ENCODE measurements at places on chromosomes 5 and 9.

DNA sequence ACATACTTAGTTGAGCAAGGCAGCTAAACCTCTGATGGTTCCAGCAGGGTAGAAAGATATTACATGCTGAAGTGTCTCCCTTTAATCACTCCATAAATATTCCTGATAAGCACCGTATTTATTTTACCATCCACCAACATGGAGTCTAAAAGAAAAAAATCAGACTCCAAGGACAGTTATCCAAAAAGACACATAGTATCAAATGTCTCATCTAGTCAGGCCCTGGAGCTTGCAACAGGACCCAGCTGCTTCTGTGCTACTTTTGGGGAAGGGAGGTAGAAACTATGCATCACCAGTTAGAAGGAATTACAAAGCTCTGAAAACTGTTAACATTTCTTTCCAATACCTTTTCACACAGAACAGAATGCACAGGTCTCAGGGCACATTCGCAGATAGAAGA lies 88.1 kb downstream of the S1PR3 start:
- no peak for DNase-seq

DNA sequence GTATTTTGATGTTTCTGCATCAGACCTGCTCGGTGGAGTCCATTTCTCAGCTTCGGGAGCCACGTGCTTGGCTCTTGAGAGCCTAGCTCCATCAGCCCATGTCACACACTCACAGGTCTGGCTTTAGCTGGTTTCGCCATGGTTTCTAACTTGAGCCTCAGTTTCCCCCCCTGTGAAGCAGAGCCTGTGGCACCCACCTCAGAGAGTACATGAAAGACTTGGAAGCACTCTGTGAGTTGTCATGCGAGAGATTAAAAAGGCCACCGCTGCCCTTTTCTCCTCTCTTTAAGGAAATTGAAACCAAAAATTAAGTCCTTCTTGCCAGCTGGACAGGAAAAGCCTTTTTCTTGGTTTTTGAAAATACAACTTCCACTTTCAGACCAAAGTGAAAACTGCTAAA lies 8.8 kb downstream of the TENT4A start:
- DNase-seq = no peak

GRCh38 chr9:90569511-90569910 lies 73.1 kb downstream of the DIRAS2 start:
- DNase-seq = no peak

- DNase-seq = no peak
Observed at GRCh38 chr5:181044662-181045305, 4.7 kb downstream of the BTNL9 start.

DNA sequence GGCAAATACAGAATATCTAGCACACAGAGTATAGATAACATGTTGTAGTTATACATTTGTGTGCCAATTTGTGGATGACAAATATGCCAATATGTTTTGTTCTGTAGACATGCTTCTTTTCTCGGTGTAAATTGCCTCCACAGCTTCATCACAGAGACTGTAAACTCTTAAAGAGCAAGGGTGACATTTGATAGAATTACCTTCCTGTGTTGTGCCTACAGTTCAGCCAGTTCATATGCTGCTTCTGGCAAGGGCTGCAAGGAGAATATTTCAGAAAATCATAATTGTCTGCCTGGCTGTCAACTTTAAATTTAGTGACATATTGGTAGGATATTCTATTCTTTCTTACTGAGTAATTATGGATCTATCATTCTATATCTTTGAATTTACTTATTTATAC lies 155.1 kb downstream of the MAT2B start:
- DNase-seq = no peak

GRCh38 chr5:59596586-59597350 lies 296.8 kb downstream of the PDE4D start:
- no peak for DNase-seq

GRCh38 chr9:438066-438465 lies 223.4 kb downstream of the DOCK8 start:
- no peak for DNase-seq

DNA sequence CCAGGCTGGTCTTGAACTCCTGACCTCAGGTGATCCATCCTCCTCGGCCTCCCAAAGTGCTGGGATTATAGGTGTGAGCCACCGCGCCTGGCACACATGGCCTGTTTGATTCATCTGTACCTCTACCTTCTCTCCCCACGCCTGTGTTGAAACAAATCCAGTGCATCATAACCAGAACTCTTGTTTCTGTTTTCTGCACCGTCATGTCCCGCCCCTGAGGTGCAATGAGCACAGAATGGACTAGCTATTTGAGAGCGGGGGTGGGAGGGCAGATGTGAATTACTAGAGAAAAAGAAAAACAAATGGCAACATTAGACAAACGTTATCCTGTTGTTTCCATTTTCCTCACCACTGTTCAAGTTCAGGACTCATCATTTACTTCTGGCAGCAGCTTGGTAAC lies 10.7 kb upstream of the FAM193B start:
- no peak for DNase-seq

DNA sequence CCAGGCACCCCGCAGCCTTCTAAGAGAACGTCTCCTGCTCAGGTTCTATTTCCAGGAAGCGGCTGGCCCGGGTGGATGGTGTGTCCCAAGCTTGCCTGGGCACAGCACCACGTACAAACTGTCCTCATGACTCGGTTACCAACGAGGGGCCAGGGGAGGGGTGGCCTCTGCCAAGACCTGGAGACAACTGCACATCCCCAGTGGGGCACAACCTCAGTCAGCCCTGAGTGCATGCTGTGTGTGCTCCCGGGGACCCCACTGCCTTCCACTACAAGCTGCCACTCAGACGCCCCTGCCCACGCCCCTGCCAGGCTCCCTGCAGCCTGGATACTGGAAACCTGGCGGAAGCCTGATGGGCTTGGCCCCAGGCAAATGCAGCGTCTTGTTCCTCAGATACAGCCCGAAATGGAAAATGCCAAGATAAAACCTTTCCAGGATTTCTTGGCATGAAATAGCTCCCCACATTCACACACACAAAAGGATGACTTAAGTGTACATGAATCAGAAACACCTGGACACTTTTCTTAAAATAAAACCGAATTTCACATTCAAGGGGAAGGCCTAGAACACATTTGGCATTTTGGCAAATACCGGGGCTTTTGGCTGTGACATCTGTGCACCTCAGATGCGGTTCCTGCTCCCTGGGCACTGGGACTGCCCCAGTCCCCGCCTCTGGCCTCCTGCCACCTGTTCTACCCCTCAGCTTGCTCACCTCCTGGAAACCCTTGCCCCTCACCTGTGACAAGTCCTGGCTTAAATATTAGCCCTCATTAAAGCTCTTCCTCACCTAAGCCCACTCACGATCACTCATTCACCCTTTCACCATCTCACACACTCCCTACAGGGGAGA lies 62.5 kb downstream of the COL23A1 start:
- no peak for DNase-seq

- no peak for DNase-seq
Observed at GRCh38 chr5:122063836-122064235, 14.2 kb downstream of the LOX start.

DNA sequence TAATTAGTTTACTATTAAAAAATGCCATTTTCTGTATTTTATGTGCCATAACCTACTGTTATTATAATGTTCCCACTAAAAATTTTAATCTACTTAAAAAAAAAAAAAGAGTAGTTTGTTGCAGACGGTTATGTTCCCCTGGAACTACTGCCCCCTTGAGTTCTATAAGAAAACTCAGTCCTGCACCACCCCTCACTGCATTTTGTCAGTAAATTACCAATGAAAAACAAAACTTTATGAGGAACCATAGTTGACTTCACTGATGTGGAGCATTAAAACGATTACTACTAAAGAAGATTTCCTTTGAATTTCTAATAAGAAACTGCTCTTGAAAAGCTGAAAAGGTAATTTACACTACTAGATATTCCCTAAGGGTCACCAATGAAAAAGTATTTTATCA lies 288.7 kb downstream of the FBXL17 start:
- no peak for DNase-seq

DNA sequence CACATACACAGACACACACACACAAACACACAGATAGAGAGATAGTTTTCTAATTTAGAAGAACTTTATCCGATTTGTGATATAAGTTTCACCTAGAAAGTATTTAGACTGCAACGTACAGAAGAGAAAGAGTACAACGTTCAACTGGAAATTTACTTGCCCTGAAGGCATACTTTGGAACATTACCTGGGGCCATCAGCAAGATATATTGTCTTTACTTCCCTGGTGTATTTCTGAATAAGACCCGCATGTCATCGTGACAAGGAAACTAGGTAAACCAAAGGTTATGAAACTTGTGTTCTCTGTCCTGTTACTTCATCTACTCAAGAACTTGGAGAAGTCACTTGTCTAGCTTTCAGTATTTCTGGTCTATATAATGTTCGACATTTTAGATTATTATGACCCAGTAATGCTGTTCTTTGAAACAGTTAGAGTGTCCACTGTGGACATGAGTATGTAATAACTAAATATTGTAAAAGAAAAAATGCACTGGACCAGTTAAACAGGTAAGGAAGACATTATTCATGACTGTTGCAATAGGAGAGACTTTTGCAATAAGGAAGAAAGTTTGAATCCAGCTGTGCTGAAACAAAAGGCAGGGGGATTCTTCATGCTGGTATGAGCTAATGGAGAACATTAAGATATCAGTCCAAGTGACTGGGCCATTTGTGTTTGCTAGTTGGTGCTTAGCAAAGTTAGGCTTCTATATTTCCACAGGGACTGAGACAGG lies 1791.1 kb downstream of the MAT2B start:
- DNase-seq = no peak

DNA sequence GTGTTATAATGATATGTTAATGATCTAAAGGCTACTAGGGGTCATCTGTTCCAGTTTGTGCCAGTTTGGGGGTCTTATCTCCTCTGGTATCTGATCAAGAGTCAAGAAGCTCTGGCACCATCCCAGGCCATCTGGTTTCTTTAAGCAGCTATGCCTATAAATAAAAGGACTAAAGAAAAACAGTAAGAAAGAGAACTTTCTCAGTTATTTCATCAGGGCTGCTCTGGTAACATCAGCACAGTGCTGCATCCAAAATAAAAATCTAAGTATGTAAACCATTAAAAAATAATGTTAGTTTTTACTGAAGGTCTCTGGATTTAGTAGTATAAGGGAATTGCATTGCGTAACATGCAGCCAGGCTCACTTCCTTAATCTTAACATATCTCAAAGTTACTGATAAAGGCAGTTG lies 185.0 kb downstream of the NR2F1-AS1 start:
- no peak for DNase-seq

GRCh38 chr9:132409828-132410528 lies at the start of gene CFAP77:
TSS of gene CFAP77 (plus strand) at chr9:132410211. CDS start at chr9:132410272, 61 bp downstream.
- DNase-seq = peak; percentile 62

- no peak for DNase-seq
Observed at GRCh38 chr5:148996270-148996669, 66.6 kb downstream of the SH3TC2 start.

DNA sequence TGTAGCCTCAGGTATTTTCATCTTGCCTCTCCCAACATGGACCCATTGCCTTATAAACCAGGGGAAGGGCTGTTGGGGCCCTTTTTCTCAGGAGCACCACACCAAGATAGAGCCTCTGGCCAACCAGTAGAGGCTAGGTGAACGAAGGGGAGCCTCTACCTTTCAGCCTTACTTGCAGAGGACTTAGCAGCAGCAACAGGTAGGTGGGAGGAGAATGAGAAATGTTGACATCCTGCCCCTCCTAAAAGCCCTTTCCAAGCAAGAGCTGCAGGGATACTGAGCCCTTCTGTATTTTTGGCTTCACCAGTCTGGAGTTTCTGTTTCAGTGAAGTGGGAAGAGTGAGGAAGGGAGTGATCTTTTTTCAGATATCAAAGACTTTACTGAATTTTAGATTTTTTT lies 77.4 kb downstream of the MTREX start:
- DNase-seq = no peak

- no peak for DNase-seq
Observed at GRCh38 chr5:131988601-131989000, 22.9 kb downstream of the ACSL6 start.

DNA sequence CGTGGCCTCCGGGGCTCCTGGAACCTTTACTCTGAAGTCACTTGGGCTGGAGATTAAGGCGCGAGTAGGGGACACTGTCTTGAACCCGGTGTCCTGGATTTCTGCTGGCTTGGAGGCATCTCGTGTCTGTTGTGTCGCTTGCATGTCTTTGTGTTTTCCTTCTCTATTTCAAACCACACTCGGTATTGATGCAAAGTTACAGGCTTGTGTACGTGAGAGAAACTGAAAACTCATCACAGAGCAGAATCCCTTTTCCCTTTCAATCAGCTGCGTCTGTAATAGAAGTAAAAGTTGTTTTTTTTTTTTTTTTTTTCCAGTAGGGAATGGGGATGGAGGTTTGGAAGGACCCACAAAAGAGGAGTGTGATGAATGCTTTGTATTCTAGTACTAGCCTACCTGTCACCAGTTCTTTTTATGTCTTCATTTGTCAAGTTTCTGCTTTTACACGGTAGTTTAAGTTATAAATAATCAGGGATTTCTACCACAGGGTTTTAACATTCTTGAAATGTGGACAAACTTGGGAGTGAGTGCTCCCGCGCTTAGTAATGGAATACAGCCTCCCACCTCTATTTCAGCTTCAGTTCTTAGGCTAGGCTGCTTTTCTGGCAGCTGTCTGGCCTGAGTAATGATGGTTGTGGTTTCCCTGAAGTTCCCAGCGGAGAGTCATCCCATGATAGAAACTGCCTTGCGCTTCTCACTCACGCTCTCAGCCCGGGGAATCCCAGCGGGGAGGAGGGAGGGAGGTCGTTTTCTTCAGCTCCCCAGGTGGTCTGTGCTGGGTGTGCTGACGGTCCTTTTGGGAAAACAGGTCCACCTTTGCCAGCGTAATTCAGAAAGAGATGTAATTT lies 763 bp downstream of the TJP2 start:
- DNase-seq = no peak

DNA sequence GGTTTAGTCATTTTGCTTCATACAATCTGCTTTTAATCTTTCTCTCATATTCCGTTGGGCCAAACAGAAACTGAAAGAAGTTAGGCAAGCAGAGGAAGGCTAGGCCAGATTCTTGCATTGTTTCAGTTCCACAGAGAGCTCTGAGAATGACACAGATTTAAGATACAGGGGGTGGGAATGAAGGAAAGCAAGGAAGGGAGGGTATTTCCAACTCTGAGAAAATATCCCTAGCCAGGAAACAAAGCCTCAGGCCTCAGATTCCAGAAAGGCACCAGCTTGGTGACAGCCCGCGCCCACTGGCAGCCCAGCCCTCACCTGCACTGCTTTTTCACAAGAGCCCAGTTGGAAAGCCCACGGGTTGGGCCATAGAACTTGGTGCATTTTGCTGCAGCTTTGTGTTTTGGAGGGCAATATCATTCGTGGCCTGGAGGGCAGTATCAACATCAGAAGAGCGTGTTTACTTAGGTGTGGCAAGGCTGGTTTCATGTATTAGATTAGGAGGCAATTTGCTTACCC lies 63.5 kb downstream of the ENC1 start:
- DNase-seq = no peak

GRCh38 chr9:132646726-132647125 lies 23.1 kb downstream of the DDX31 start:
- no peak for DNase-seq

GRCh38 chr5:163473635-163474243 lies 13.3 kb downstream of the HMMR start:
- no peak for DNase-seq

All from activated T-cell treated with anti-CD3 and anti-CD28 coated beads, Interleukin-2, amount 50 U/mL, for 1 hour (primary cell).